ENCODE measurements at places on chromosomes 5 and 9.

DNA sequence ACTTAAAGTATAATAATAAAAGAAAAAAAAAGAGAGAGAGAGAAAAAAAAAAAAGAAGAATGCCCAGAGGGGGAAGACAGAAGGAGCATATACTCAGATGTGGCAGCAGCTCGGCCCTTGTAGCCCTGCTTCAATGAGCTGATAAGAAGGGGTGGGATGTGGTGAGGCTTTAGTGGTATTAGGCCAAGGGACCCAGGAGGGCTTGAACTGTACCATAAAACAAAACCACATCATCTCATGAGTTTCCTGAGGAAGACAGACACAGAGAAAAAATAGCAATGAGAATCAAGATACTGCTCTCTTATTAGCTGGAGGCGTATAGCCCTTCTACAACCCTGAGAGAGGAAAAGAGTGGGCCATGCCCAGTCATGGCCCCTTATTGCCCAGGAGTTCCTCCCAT lies 72.8 kb downstream of the SLC1A1 start:
- DNase-seq, result no peak

- no peak for DNase-seq
These were observed 64.4 kb upstream of the DNAH5 start for GRCh38 chr5:14008819-14009311.

- DNase-seq, result peak; percentile 8
These were observed 1.9 kb upstream of the RIC1 start for GRCh38 chr9:5626727-5627634.

DNA sequence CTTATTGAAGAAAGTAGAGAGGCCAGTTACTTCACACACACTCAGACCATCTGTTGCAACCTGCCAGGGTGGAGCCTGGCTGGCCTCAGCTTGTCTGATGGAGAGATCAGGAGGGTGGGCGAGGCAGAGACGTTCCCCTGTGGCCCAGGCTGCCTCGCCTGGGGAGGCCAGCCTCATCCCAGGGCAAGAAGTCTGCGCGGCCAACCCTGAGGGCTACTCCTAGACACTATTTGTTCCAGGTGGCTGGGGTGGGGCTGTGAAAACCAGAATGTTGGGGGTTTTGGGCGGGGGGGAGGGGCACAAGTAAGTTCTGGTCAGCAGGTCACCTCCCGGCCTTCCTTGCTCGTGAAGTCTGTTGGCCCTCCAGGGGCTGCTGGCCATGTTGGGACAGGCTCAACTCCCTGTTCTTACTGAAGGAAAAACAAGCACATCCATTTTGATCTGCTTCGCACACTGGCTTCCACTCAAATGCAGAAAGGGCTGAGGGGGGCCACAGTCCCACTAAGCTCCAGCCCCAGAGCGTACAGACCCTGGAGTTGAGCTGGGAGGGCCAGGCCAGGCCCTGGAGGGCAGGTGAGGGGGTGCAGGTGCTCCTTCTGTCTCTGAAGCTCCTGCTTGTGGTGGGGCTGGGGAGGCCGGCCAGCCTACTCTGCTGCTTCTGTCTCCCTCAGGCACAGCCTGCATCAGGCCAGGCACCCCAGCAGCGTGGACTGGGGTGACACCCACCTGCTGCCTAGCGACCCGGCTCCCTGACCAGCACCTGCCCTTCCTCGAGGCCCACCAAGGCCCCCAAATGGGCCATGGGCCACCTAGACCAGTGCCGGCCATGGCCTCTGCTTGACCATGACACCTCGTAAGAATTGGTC lies 46.6 kb downstream of the SECISBP2 start:
- DNase-seq, result no peak

DNA sequence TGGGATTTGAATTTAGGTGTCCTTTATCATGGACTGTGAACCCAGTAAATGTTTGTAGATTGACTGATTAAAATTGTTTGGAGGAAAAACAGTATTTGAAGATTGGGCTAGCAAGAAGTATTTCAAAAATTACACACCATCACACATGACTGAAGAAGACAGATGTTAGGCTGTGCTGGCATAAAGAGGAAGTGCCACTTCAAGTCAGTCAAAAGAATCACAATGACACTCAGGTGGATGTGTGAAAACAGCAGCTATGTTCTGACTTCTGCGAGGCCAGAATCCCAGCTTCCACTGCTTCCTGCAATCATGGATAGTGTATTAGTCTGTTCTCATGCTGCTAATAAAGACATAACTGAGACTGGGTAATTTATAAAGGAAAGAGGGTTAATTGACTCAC lies 393.3 kb downstream of the DMRT2 start:
- no peak for DNase-seq
